Bone marrow (tissue), 2 donors: ENCODE measurements at places on chromosomes 16 and 17.

GRCh38 chr17:40417258-40417608, 463 bp downstream of the TOP2A start:
- DNase-seq = no peak

DNA sequence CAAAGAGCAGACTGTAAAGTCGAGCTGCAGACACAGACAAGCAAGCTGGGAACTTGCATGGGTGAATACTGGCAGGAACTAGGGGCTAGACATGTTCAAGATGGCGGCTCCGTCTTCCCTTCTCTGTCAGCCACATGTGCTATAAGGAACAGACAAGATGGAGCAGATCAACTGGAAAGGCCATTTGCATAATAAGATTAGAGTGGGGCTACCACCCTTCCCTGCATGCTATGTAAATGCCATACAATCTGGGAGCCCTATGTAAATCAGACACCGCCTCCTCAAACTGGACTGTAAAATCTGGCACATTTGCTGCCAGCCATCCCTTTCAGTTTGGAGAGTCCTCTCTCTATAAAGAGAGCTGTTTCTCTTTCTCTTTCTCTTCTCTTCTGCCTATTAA, 640.1 kb upstream of the CDH8 start:
- DNase-seq = no peak

DNA sequence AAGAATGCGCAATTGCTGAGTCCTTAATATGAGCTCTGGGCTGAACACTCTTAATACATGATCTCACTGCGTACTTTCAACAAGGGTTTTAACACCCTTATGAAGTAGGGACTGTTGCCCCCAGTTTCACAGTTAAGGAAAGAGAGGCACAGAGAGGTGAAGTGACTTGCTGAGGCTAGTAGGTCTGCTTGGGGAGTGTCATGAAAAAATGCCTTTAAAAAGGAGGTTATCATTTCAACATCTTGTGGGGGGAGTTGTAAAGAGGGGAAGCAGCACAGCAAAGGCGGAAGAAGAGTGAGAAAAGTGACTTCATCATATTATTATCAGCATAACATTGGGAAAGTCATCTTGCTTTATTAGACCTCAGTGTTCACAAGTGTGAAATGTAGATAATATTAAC, 2.1 kb downstream of the CCL4L2 start:
- DNase-seq = no peak

- no peak for DNase-seq
These were observed 2.7 kb downstream of the SOCS3 start for GRCh38 chr17:78357177-78357586.

DNA sequence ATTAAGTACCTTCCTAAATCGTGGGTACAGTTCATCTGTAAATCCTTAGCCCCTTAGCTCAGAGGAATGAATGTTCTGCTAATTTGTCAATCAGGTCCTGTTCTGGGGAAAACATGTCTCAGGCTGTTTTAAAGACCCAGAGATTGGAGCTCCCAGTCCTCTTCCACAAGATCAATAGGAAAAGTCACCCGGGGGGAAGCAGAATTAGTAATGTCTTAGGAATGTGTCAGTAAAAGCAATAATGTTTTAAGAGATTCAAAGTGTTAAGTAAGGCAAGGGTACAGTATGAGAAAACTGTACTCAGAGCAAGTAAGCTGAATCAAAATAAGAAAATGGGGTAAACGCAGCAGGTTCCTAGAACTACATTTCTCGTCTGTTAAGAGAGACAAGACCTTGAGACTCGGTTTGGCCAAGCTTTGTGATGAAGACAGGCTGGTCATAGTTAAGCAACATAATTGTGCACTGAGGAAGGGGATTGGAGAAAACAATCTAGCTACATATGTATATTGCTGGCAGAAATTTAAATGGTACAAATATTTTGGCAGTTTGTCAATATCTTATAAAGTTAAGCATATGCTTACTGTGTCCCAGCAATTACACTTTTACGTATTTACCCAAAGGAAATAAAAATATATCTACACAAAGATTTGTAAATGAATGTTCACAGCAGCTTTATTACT, 192.9 kb upstream of the C17orf78 start:
- DNase-seq = no peak

DNA sequence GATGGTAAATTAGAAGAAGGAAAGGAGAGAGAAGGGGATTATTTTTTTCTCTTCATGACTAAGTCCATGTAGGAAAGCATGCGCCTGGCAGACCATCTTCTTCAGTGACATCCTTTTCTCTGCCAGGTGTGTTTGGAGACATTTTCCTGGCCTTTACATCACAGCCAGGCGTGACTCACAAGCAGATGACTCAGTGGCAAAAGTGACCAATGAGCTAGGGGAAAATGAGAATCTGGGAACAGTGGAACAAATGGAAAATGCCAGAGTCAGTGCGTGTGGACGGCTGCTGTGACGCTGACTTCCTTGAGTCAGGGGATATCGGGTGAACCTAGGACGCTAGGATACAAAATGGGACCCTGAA, 9.4 kb downstream of the KIAA0513 start:
- DNase-seq = no peak

GRCh38 chr16:68073902-68074760, 11.0 kb upstream of the NFATC3 start:
- DNase-seq = no peak
